ENCODE measurements at places on chromosomes 5 and 9.
A peak's percentile ranks its signal among the peaks of the same experiment; 100 is the strongest.

- no peak for DNase-seq
Observed at GRCh38 chr9:31377358-31377757, 1007.1 kb upstream of the ACO1 start.

DNA sequence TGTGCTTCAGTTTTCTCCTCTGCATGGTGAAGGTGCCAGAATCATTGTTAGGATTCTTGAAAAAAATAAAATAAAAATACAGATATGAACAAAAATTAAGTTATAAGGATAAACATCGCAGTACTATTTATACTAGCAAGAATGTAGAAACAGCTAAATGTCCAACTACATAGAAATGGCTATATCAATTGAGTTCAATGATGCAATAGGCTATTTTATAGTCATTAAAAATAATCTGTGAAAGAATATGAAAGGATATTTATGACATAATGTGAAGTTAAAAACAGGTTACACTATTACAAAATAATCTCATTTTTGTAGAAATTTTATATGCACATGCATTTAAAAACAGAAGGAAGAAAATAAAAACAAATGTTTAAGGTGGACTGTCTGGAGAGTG lies 198.7 kb upstream of the TRIM32 start:
- DNase-seq: no peak

DNA sequence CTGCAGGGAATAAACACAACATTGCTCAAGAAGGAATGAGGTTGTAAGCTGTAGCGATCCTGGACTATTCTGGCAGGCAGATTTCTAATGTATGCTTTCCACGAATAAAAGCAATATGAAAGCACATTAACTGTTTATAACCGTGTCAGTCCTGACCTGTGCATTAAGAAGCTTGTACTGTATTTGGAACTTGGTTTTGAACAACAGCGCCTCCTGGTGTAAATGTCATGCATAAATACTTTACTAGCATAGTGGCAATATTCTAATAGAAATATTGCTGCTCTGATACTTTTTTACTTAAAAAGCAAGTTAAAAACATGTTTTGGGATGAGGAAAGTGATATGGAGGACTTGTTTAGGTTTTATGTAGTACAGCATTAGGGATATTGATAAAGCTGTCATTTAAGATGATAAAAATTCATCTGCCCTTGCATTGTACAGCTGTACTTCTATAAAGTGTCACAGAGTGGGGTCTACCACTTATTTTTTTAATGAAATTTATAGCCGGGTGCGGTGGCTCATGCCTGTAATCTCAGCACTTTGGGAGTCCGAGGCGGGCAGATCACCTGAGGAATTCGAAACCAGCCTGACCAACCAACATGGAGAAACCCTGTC lies 70.7 kb upstream of the GNE start:
- no peak for DNase-seq

- DNase-seq: no peak
Observed at GRCh38 chr9:121566481-121567465, 67.1 kb upstream of the GGTA1 start.

DNA sequence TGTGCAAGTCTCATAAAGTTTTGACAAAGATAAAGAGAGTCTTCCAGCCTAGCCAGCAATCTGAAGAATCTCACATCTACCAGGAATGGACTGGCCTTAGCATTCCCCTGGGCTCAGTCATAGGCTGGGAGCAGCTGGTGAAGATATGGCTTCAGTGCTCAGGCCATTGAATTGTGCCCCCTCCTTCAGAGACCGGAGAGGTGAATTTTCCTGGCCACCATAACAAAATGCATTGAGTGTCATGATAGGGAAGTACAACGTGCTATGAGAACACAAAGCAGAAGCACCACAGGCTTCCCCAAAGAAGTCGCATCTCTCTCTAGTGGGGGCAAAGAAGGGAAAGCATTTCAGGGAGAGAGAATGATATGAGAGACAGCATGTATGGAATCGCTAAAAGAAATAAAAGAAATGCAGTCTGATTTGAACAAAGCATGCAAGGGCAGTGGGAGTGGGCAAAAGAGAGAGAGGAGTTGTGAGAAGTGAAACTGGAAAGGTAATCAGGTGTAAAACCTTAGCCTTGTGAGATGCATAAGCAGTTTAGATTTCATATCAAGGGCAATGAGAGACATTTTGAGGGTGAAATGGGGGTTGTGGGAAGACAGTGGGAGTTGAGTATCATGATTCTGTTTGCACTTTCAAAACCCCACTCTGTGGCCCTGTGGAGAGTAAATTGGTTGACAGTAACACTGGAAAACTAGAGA lies 57.1 kb upstream of the NMUR2 start:
- DNase-seq: peak; percentile 16

GRCh38 chr5:141771031-141771430 lies 89.0 kb upstream of the ARAP3 start:
- DNase-seq: no peak

DNA sequence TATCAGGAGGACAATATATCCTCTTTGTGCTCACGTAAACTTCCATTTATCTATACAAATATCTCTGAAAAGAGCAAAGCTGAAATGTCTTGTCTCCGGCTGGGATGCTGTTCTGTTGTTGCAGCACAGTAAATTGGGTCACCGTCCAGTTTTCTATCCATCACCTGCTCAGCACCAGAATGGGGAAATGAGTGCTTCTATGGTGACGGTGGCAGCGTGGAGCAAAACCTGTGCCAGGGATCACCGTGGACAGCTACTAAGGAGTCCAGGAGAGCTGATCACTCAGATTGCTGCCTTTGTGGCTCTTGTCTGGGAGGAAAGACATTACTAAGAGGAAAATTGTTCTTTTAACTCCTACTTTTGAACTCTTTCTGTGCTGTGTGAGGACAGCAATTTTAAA lies 531.6 kb downstream of the PSAT1 start:
- no peak for DNase-seq

DNA sequence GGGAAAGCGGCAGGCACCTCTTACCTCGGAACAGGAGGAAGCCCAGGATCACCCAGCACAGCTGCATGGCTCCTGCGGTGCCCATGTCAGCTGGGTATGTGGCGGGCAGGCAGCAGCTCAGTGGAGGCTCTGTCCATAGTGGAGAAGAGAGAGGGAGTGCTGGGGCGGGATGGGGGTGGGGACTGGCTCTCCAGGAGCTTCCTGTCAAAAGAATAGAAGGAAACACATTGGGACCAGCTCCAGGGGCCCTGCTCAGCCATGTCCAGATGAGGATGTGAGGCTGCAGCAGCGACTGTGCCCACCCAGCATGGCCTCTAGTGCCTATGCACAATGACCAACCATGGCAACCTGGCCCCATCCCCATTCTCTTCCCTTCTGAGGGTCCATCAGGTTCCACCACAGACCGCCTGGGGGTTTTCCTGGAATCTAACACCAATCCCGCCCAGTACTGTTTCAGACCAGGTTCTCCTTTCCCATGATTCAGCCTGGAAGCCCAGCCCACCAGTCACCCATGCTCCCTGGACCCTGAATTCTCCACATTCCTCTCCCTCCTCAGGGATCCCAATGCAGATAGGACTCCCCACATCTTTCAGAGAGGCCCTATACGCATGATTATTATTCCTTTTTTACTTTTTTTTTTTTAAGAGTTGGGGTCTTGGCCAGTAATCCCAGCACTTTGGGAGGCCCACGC lies at the start of gene ECSCR:
TSS of gene ECSCR (minus strand) at position 158 of the 691 bp plus-strand sequence. CDS start at position 85, 73 bp downstream.
- DNase-seq: no peak

- DNase-seq: peak; percentile 85
Observed at GRCh38 chr5:2207416-2208238, 324.9 kb upstream of the IRX4 start.

GRCh38 chr9:93089481-93089991 lies 6.5 kb upstream of the CARD19 start:
- DNase-seq: no peak

DNA sequence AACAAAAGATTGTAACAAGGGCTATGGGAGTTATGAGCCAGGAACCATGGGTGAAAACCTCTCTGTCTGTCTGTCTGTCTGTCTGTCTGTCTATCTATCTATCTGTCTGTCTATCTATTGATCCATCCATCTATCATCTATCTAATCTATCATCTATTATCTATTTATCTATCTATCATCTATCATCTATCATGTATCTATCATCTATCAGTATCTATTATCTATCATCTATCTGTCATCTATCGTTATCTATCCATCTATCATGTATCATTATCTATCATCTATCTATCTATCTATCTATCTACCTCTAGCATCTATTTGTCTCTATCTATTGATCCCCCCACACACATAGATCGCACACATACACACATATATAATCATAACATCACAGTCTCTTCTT lies 112.9 kb downstream of the INSYN2B start:
- DNase-seq: no peak

GRCh38 chr5:143404416-143405062 lies 1.1 kb upstream of the NR3C1 start:
- peak; percentile 32 for DNase-seq

GRCh38 chr9:95920017-95920416 lies 44.5 kb downstream of the ERCC6L2 start:
- no peak for DNase-seq

DNA sequence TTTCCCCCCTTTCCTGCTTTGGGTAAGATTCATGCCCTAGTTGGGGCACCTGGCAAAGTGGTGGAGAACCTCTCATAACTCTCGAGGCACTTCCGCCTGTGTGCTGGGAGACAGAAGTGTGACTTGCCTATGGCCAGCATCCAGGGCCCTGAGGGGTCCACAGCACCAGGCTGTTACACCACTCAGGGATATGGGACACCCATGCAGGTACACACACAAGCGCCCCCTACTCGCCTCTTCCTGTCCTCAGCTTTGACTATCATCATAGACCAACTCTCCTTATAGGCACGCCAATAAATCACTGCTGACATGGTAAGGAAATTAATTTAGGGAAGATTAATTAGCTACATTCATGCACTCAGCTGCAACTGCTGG lies 45.4 kb downstream of the SHB start:
- DNase-seq: no peak

- DNase-seq: no peak
Observed at GRCh38 chr9:1253064-1253979, 203.2 kb downstream of the DMRT2 start.

DNA sequence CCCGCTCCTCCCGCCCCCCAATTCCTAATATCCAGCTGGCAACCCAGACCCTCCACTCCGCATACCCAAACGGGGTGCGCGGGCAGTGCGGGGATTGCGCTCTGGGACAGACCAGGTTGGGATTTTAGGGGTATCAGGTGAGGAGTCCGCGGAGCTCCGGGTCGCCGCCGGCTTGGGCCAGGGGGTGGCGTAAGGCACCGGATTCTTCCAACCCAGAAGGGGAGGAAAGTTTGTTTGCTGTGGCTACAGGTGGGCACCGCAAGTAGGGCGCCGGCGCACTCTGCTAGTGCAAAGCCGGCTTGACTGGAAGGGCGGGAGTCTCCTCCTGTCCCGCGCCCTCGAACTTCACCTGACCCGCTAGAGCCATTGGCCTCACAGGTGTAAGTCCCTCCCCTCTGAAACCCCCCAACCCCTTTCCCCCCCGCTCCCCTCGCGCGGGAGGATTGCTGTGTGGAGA lies 709 bp downstream of the IQGAP2 start:
- DNase-seq: peak; percentile 35

GRCh38 chr9:2966565-2967300 lies 122.8 kb upstream of the PUM3 start:
- no peak for DNase-seq

DNA sequence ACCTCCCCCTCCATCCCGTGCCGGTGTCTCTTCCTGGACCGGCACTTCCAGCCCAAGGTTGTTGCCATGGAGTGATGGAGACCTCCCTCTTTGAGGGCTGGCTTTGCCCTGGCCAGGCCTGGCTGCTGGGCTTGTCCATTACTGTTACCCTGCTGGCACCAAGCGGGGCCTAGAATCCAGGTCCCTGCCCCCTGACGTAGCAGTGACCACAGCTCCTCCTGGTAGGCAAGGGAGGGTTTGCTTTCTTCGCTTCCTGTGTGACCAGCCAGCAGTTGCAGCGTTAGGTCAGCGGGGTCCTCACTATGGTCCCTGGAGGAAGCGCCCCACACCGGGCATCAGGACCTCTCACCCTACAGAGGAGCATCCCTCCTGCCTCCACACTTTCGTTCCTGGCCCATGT lies 146.7 kb upstream of the COL5A1 start:
- no peak for DNase-seq

- peak; percentile 78 for DNase-seq
Observed at GRCh38 chr5:138068742-138069600, 14.9 kb upstream of the WNT8A start.

GRCh38 chr5:141560151-141560550 lies 58.6 kb downstream of the DIAPH1 start:
- no peak for DNase-seq

DNA sequence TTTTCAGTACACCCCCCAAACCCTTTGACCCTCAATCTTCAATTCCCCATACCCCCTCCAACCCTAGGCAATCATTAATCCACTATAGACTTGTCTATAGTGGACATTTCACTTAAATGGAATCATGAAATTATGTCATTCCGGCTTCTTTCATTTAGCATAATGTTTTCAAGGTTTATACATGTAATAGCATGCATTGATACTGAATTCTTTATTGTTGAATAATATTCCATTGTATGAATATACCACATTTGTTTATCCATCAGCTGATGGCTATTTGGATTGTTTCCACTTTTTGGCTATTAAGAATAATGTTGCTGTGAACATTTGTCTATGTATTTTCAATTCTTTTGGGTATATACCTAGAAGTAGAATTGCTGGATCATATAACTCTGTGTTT lies 238.8 kb downstream of the PDE4D start:
- no peak for DNase-seq

- DNase-seq: no peak
Observed at GRCh38 chr9:18638371-18639249, 164.7 kb downstream of the ADAMTSL1 start.

GRCh38 chr5:67536866-67537265 lies 340.3 kb upstream of the CD180 start:
- no peak for DNase-seq

GRCh38 chr5:78127875-78128274 lies 166.6 kb downstream of the AP3B1 start:
- peak; percentile 48 for DNase-seq

DNA sequence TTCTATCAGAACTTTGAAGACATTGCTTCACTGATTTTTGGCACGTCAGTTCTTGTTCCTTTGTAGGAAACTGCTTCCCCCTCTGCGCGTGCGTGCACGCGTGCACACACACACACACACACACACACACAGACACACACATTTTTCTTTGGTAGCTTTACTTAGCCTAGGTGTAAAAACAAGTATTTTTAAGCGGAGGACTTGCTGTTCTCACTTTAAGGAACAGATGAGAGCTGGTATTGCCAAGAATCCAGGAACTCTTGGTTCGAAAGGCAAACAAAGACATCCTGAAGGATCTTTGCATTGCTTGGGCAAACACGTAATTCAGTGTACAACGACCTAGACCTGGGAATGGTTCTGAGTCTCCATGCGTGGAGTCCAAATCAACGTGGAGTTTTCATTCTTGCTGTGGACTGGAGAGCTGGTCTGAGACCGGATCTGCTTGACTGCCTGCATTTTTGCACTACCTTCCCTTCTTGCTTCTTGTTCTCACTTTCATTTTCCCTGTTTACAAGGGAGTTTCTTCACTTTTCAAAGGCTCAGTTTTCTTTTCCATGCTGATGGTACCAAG lies 8.2 kb downstream of the TMEM268 start:
- DNase-seq: no peak

Data from glutamatergic neuron (in vitro differentiated cells).